ENCODE measurements at places on chromosomes 5 and 9.

DNA sequence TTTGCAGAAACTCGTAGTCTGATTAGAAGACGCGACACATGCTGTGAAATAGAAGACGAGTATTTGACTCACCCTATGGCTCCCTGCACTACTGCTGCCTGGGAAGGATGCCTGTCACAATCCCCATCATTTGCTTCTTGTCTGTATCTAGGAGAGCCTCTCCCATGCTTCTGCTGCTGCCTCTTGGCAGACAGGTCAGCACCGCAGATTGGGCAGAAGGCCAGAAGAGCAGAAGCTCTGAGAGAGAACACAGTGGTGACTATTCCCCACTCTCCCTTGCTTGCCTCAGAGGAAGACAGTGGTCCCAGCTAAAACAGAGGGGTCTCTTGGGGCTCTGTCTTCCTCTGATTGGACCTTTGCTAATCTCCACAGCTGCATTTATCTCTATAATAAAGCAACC, 84.0 kb upstream of the SMIM32 start:
- no peak for DNase-seq

DNA sequence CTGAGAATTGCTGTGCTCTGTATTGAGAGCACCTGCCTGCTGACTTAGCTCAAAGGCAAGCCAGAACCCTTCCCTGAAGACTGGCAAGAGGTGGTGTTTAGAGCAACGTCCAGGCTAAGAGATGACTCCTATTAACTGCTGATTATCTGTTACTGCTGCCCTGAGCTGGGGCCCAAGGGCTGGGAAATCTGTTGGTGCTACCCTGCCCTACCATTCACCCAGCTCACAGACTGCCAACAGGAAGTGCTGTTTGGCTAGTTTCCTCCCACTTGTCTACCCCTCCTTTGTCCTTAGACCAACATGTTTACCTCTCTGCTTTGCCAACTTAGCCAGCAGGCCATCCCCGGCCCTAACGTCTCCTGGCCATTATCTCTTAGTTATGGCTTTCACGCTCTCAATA, 6.9 kb downstream of the RAB24 start:
- no peak for DNase-seq

DNA sequence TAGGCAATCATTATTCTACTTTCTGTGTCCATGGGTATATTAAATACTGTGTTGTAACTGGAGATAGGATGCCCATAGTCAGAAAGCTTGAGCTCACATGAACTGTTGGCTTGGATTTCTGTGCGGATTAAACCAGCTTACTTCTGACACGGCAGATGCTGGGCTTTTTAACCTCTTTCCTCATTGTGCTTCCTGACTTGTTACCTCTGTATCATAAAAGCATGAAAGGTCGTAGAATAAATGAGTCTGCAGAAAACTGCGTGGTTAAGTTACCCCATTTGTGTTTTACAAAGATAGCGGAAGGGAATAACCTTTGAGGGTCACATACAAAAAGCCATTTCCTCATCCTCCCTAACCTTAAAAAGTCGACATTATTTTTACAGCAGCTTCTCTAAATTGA, 199.5 kb upstream of the DMRT1 start:
- DNase-seq: no peak

GRCh38 chr5:168163966-168164365, 127.5 kb upstream of the WWC1 start:
- no peak for DNase-seq

DNA sequence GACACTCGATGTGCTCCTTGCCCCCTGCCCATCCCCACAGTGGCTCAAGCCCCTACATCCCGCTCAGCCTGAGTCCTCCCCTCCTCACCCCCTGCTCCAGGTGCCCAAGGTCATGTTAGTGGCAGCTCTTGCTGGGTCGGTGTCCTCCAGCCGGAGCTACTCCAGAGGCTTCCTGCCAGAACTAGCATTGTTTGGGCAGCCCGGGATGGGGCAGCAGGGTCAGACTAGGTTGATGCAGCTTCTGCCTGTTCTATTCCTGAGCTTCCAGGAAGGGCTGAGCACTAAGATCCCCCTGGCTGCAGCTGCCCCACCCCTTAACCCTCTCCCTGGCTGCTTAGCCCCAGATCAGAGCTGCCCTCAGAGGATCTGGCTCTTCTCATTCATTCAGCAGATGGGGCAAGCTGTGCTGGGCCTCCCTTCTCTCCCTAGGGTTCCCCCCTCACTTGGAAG, 671 bp downstream of the RGS14 start:
- no peak for DNase-seq

- no peak for DNase-seq
These were observed 11.5 kb downstream of the ERGIC1 start for GRCh38 chr5:172845576-172845975.

DNA sequence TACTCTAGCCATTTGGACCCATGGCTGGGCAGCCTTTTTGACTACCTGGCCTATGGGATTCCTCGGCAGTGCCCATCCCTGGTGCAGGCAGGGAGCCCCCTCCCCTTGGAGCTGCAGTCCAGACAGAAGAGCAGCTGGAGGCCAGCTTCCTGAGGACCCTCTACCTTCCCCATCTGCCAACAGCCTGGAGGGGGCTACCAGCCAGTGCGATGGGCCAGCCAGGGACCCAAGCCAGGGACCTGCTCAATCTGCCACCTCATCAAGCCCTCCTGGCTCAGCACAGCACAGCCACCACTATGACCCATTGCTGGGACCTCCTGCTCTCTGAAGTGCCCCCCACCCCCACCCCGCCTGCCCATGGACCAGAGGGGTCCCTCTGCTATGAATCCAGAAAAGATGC, 22.6 kb upstream of the TDRD7 start:
- no peak for DNase-seq

DNA sequence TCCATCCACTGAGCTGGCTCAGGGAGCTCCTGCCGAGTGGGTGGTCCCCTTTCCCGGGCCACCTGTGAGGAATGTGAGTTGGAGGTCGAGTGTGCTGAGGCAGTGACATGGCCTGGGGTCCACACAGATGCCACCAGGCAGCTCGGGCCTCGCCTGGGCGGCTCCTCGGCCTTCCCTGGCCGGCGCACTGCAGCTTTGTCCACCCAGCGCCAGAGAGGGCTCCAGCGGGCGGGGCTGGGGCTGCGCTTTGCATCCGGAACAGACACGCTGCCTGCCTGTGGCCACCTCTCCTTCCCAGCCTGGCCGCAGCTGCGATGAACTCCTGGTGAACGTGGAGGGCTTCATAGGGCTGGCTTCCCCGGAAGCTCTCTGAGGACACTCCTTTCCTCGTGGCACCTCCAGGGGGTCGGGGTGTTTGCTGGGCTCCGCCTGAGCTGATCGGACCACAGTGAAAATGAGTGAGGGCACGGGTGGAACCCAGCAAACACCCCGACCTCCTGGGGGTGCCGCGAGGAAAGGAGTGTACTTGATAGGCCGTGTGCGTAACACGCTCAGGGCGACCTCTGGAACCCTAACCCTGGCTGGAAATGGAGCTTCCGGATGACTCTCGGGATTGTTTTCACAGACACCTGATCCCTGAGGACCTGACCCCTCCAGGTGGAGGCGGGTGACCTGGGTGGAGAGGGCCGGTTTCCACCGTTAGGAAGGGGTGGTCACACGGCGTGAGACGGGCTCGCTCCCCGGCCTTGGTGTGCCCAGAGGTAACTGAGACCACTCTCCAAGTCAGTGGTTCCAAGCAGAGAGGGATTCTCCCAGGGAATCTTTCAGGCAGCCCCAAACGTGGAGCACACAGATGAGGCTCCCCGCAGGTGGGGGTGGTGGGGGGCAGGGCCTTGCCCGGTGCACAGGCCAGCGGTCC, 31.8 kb upstream of the RXRA start:
- DNase-seq: no peak

DNA sequence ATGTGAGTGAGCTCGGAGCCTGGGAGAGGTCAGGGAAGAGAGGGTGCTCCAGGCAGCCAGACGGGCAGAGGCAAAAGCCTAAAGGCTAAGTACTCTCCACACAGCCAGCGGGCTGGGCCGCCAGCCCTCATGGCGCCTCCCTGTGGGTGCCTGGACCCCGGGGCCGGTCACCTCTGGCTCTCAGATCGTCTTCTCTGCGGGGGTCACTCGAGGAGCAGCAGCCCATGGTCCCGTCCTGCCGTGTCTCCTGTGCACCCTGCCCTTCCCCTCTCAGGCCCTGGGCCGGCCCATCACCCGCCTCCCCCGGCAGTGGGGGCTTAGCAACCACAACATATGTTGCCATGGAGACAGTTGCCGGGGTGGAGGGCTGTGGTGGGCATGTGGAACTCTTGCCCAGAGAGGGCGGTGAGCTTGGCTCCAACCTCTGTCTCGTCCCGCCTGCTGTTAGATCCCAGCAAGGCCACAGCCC, 4.2 kb downstream of the AK1 start:
- no peak for DNase-seq

DNA sequence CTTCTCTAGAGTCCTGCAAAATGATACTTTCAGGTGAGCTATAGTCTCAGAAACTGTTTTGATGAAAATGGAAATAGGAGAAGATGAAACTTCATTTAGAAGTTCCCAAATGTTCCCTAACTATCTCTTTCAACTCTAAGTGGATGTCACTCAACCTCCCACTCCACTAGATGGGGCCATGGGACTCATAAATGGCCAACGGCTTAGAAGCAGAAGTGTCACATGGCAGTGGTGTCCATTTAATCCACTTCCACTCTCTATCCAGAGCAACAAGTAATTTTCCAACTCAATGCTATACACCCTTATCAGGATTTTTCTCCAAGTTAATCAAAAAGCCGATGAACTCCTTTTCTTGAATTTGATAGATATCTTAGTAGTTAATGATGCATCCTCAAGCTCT, 295.7 kb downstream of the EDIL3 start:
- DNase-seq: no peak

DNA sequence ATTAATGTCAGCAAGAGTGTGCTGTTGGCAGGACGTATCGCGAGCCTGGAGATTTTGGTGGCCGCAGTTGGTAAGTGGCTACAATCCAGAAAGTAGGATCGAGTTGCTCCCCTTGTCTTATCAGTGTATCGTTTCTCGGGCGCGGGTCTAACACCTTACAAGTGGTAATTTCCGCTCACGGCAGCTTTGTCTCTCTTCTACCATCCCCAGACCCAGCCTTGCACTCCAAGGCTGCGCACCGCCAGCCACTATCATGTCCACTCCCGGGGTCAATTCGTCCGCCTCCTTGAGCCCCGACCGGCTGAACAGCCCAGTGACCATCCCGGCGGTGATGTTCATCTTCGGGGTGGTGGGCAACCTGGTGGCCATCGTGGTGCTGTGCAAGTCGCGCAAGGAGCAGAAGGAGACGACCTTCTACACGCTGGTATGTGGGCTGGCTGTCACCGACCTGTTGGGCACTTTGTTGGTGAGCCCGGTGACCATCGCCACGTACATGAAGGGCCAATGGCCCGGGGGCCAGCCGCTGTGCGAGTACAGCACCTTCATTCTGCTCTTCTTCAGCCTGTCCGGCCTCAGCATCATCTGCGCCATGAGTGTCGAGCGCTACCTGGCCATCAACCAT, 1.1 kb downstream of the PTGER4 start:
- DNase-seq: peak; percentile 20

DNA sequence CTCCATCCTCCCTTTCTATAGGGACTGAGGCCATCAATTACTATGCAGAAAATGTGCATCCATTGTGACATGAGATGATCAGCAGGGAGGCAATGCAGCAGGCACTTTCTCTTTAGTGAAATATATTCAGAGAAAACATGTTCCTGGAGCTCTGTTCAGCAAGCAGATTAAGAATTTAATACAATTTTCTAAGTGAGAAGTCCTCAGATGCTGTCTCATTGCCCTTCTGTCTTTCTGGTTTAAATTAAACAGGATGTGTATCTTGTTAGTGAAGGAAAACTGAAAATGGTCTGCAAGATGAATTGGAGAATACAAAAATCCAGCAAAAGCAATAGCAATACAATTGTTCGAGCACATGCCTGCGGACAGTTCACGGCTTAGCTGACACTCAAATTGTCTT, 445.8 kb upstream of the RIOK2 start:
- no peak for DNase-seq

DNA sequence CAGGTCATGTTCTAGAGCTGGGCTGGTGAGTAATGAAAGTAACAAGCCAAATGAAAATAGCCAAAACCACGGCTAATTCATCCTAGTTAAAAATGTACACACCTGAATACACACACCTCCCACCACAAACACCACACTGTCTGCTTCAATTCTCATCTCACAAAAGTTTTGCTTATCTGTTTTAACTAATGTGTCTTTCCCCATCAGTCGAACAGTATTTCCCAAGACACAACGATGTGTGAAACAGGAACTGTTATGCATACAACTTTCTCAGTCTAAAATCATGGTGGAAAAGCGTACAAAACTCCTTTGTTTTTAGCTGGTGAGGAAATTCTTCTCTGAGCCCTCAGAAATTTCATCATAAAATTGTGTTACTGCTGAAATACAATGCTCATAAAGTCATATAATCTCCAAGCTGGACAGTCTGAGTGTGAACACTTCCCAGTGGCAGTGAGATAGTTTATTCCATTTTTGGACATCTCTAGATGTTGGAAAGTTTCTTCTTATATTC, 242.4 kb downstream of the EFNA5 start:
- DNase-seq: no peak
